Esophagus squamous epithelium (tissue), 5 donors: ENCODE measurements at places on chromosomes 4 and X. TPM values are rescaled to one million over a fixed set of nuclear protein-coding genes. Genes with fewer than 3 reads are reported as not detected.

DNA sequence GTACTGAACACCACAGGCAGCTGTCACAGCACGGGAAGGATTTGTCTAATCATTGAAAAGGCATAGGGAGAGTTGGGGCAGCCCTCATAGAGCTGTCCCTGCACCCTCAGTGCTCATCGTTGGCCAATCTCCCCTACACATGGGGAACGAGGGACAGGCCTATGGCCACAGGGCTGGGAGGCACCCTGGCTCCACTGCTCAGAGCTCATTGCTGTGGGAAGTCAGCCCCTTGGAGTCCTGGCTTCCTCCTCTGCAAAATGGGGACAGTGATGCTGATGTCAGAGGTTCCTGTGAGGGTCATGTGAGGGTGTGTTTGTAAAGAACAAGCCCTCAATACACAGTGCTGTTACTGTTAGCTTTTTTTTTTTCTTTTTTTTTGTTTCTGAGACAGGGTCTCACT lies 19.3 kb upstream of the HTRA3 start:
- no peak for DNase-seq

- no peak for DNase-seq
Observed at GRCh38 chr4:156335721-156336120, 382.1 kb upstream of the CTSO start.

- DNase-seq, result no peak
Observed at GRCh38 chrX:101595739-101596419, 21.9 kb downstream of the ARMCX6 start.

Gene SLC25A14
- total RNA-seq, result 6.2 TPM

Gene MTCP1
- 1.8 TPM for total RNA-seq
